ENCODE measurements at places on chromosomes 3 and 15.

GRCh38 chr3:194879126-194879877 lies 193.6 kb downstream of the FAM43A start:
- no peak for DNase-seq

GRCh38 chr3:125055331-125055912 lies 375 bp downstream of the HEG1 start:
- peak; percentile 38 for DNase-seq

DNA sequence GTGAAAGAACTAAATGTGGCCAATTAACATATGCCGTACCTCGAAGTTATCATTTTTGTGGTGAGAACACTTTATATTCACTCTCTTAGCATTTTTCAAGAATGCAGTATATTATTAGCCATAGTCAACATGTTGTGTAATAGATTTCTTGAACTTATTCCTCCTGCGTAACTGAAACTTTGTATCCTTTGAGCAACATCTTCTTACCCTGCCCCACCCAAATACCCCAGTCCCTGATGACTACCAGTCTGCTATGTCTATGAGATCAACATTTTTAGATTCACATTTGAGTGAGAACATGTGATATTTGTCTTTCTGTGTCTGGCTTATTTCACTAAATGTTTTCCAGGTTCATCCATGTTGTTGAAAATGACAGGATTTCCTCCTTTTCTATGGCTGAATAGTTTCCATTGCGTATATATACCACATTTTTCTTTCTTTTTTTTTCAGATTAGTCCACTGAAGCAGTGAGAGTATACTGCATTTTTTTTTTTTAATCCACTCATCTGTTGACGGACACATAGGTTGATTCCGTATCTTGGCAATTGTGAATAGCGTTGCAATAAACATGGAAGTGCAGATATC lies 12.7 kb upstream of the KBTBD8 start:
- DNase-seq = no peak

DNA sequence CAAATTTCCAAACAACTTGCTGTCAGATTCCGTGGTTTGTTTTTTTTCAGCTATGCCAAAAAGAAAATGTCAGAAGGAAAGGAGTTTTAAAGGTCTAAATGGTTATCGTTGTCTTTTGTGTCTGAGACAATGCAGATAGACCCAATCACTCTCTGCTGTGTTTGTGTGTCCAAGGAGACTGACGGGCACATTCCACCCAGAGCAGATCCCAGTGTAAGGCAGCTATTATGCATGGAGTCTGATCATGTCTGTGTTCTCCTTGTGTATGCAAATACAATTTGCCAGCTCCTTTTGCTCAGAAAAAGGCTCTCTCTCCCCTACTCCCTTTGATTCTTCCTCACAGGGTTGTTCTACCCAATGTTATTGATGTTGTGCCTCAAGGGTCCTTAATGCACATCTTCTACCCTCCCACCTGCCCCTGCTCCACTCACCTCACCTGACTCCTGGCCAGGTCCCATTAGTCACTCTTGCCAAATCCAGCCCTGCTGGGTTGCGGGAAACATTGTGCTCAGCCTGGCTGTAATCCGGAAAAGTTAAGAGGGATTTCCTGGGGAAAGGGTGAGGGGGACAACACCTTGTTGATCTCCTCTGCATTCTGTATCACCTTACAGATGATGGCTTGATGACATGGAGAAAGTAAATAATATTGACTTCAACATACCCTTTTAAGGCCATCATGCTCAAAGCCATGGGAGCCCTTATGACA lies 61.0 kb downstream of the OTOL1 start:
- DNase-seq = no peak

- no peak for DNase-seq
Measured at GRCh38 chr3:187719628-187720336, 17.4 kb upstream of the RTP2 start.

DNA sequence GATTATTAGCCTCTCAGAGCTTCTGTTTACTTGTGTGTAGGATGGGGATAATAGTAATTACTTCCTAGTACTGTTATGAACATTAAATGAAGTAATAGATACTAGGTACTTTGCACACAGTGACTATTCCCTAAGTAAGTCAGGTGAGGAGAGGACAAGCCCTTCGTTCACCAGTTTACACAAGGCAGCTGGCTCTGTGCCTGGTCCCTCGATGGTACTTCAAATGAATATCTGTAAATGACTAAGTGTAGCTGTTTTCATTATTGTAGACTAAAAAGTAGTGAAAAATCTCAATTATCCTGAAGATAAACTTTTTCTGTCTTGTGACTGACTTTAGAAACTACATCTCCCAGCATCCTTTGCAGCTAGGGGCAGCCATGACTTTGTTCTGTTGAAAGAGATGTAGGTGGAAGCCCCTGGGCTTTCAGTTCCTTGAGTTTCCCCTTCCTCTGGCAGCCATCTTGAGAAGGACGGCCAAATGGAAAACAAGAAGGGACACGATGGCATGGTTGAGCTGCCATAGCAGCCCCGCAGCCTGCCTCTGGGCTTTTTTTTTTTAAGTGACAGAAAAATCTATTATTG lies 11.7 kb upstream of the WNT7A start:
- no peak for DNase-seq

GRCh38 chr15:82963471-82964341 lies 11.2 kb upstream of the HOMER2 start:
- no peak for DNase-seq

DNA sequence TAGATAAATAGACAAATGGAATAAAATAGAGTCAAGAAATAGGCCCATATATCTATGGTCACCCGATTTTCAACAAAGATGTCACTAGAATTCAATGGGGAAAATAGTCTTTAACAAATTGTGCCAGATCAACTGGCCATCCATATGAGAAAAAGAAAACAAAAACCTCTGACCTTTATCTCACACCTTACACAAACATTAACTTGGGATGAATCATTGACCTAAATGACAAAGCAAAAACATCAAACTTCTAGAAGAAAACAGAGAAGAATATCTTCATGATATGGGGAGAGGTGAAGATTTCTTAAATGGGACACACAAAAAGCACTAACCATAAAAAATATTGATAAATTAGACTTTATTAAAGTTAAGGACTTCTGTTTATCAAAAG lies 31.9 kb downstream of the ITGA11 start:
- DNase-seq = no peak

DNA sequence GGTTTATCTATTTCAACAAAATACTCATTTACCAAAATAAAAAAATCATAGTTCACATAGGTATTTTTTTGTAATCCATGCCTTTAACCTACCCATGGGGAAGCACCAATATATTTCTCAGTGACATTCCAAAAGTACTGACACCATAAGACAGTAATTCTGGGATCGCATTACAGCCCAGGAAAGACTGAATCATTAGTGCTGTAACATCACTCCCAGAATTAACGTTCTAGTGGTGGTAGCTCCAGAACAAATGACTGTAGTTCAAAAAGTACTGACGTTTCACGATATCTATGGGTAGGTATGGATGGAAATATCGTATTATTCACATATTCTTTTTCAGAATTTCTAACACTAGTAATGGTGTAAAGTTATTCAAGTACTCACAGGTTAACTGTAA lies 54.3 kb upstream of the NEK10 start:
- DNase-seq = no peak

- DNase-seq = peak; percentile 32
Measured at GRCh38 chr3:108091498-108092250, 843 bp upstream of the CD47 start.

DNA sequence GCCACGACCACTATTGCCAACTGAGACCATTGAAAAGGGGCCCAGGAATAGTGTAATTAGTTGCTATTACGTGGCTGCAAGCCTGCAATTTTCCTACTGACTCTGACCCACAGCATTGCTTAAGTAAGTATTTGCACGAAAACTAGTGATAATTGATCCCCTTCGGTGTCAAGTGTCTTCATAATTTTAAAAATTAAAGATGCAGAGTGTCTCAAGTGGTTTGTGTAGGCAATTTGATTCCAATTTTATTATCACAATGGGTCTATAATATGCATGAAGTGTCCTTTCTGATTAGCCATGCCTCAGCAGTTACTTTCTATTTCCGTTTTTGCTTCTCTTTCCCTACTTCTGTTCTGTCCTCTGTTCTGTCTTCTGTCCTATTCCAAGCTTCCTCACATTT lies 259.2 kb downstream of the C3orf38 start:
- no peak for DNase-seq

DNA sequence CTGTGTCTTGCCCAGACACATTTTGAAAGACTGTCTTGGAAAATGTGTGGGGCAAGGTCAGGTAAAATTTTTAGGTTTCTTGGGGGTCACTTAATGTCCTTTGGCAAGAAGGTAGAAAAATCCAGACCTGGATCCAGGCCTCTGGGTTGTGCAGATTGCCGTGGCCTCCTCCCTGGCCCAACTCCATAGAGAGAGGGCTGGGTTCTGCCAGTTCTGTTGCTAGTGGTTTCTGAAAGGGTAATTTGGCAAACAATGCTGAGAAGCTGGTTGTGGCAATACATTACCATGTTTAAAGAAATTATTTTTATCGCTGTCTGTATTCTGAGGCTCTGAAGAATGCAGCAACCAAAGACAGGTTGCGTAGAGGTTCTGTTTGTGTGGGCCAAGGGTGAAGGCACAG lies 20.2 kb upstream of the TMEM158 start:
- DNase-seq = no peak

- DNase-seq = no peak
Measured at GRCh38 chr3:9695345-9695744, 8.3 kb upstream of the CPNE9 start.

DNA sequence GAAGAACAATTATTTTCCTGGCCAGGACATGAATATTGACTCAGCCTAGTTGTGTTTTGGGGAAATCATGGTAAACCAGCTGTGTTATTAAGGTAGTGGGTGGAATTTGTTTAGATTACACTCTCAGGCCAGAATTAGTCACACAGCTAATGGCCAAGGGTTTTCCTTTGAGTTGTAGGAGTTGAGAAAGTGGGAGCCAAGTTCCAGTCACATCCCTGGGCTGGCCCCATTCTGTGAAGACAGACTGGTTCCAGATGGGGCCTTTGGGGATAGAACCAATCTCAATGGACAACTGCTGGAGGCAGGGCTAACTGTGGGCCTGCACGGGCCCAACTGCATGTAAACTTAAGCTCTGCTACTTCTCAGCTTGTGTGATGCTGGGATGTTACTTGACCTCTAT lies 1.4 kb upstream of the RASL12 start:
- no peak for DNase-seq

DNA sequence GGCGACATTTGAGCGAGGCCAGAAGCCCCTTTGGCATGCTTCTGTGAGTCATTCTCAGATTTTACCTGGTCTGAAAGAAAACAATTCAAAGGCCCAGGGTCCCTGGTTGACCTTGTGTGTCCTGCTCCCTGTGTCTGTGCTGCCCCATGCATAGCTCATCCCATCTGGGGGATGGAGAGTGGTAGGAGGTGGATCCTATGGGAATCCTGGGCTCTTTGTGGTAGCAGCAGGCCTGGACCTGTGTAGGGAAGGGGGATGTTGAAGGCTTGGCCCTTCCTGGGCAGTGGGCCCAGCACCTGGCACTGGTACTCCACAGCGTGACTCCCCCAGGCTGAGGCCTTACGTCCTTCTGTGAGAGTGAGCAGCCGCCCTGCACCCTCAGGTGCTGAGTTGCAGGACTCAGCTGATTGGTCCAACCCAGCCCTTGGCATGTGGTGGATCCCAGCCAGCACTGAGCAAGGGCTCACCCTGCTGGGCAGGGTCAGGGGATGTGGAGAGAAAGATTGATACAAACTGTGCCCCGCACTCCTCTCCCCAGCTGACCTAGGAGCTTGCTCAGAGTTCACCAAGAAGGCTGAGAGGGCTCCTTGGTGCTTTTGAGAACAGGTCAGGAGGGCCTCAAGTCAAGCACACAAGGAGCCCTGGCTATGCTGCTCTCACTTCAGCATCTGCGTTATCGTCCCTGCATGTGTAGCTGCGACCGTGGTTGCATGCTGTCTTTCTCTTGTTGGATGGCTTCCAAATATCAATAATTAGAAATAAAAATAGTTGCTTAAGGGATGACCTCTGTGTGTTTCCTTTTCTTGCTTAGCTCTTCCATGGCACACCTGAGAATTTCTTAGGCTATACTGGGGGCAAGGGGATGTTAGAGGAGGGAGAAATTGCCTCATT lies 21.4 kb upstream of the JMJD7 start:
- DNase-seq = no peak
